AG04450 (cell line): ENCODE measurements at places on chromosomes 3 and 15.

DNA sequence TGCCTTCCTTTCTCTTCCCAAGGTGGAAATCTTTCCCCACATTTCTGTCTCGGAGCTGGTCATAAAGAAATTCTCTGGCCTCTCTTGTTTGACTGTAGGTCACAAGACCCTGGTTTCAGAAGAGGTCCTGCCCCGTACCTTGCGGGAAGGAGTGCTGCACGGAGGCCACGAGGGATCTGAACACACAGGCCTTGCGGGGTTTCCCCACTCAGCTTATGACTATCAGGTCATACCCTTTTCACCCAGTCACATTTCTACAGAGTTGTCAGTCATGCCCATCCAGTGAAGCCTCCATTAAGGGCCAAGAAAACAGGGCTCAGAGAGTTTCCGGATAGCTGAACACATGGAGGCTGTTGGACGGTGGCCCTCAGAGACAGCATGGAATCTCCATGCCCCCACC, 54.7 kb upstream of the ATP13A3 start:
- DNase-seq: no peak

DNA sequence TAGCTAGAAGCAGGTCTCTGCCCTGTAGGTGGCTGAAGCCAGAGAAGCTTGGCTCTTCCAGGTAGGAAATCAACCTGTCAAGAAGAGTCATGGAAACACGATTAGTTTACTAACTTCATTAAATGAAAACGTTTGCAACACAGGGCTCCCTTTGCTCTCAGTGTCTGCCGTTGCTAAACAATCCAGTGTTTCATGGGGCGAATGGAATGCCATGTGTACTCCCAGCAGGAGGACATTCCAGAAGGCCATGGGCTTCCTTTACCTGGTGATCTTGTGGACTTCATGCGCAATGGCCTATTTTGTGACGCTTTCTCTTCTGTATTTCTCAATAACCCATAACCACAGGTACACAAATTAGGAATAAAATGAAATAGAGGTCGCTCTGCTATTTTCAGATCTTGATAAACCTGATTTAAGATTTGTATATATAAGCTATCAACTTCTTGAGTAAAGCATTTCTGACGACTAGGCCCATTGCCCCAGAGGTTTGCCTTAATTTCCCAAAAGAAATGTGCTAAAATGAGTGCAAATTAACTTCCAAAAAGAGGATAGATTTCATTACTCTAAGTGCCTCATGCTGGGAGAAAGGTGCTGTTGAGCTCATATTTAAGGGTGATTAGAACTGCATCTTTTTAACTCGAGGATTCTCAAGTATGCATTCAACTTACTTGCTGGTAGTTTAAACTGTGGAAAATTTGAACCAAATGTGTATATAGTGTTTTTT, 171.0 kb downstream of the EPHA3 start:
- DNase-seq: no peak

GRCh38 chr15:32721596-32721995, 3.8 kb downstream of the GREM1 start:
- no peak for DNase-seq

GRCh38 chr3:78277801-78278200, 1237.9 kb downstream of the ROBO2 start:
- no peak for DNase-seq

GRCh38 chr3:177827511-177828207, 630.4 kb upstream of the TBL1XR1 start:
- peak; percentile 57 for DNase-seq

DNA sequence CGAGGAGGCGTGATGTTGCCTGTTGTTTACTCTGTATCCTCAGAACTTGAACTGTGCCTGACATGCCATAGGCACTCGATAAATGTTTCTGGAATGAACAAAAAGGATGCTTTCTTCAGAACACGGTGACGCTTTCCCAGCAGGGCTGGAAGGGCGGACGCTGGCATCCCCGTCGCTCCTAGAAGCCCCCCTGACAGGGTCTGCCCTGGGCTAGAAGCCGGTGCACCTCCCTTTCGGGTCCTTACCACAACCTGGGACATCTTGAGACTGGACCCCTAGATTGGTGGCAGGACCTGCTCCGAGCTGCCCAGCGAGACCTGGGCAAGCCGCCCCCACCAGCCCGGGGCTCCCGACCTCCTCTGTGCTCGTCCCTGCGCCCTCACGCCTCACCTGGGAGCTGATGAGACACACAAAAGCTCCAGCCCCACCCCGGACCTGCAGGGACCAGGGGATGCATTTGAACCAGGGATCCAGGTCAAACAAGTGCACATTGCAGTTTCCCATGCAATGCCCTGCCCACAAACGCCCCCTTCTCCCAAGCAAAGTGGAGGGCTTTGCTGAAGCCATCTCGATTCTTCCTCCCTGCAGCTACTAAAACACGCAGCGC, 131.2 kb upstream of the MEF2A start:
- no peak for DNase-seq

DNA sequence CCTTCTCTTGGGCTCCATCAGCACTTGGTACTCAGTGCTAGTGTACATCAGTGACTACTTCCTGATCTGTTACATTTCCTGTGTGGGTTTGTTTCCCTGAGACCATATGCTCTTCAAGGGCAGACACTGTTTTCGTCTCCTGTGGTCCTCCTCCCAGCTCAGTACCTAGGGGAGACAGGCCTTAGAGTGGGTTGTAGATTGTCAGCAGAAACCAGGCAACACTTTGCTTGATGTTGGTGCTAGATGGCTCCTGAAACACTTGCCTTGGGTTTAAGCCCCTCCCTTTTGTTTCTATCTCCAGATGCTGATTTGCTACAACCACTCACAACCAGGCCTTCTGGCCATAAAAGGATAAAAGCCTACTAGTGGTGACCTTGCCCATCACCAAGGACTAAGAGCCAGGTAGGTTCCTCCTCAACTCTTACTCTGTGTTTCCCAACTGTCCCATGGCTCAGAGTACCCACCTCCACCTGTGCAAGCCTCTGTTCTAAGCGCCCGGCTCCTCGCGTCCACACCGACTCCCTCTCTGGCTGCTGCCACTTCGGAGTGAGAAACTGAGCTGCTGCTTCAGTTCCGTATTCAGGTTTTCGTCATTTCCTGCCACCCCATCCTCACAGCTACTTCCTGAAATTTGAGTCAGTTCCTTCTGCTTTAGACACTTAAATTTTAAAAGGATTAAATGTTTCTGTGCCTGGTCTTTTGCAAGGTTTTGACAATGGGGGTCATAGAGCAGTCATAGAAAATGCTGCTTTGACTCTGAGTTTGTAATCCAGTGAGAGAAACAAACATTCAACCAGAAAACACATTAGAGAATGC, at the start of gene HCLS1:
Gene HCLS1 (minus strand): TSS at position 548 of the 816 bp plus-strand sequence. CDS start 2,556 bp downstream, outside the sequence.
- no peak for DNase-seq

DNA sequence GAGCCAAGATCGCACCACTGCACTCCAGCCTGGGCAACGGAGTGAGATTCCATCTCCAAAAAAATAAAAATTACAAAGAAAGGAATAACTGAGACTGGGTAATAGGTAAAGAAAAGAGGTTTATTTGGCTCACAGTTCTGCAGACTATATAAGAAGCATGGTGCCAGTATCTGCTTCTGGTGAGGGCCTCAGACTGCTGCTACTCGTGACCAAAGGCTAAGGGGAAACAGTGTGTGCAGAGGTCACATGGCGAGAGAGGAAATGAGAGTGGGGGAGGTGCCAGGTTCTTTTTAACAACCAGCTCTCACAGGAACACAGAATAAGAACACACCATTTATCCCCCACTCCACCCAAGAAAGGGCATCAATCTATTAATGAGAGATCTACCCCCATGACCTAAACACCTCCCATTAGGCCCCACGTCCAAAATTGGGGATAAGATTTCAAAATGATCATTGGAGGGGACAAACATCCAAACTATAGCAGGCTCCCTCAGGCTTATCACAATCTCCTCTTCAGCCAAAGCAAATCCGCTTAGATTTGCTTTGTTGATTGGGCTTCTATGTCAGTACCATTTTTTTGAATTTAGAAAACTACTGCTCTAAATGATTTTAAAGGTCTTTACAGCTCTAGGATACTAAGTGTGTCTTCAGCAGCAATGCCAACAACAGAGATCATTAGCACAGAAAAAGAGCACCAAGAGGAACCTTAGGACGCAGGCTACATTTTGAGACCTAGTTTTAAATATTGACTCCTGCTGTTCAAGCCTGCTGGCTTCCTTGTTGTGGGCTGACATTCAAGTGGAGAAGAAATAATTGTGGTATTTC, 84.2 kb upstream of the TBL1XR1 start:
- DNase-seq: no peak

GRCh38 chr15:64004056-64004455, 42.2 kb downstream of the DAPK2 start:
- no peak for DNase-seq

- no peak for DNase-seq
Measured at GRCh38 chr15:48466079-48466478, 134.8 kb downstream of the DUT start.

DNA sequence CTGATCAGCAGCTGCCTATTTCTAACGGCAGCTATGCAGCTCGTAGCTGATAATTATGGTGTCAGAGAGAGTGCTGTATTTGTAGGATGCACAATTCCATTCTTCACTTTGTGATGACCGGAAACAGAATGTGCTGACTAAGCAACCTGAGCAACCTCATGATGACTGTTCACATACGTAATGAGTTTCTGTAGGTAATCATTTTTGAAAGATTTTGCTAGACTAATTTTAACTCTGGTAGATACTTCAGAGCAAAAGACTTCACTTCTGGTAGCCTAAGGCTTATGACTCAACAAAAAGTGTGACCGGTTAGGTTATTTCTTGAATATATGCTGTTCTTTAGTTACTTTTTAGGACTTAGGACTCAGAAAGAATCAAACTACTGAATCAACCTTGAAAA, 567.7 kb downstream of the NAALADL2 start:
- DNase-seq: no peak
